ENCODE measurements at places on chromosomes 5 and 9. TPM values are rescaled to one million over a fixed set of nuclear protein-coding genes. Genes with fewer than 3 reads are reported as not detected.

GRCh38 chr5:139660923-139661814 lies 13.0 kb downstream of the CXXC5 start:
- no peak for DNase-seq

The KLF9 gene
- total RNA-seq = 18.6 TPM

DNA sequence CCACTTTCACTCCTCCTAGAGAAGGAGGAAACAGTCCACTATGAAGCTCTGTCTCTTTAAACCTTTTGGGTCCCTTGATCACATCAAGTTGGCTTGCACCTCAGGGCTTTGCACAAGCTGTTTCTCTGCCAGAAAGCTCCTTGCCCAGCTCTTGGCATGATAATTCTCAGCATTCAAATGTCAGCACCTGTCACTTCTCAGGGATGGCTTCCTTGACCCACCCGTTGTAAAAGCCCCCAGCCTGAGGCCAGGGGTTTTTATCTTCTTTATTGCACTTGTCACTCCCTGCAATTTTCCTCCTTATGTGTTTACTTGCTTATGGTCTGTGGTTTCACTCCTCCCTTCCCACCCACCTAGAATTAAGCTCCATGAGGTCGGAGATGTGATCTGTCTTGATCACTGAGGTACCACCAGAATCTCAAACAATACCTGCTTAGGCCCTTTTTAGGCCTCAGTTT lies 200.7 kb upstream of the TBC1D2 start:
- DNase-seq = no peak

DNA sequence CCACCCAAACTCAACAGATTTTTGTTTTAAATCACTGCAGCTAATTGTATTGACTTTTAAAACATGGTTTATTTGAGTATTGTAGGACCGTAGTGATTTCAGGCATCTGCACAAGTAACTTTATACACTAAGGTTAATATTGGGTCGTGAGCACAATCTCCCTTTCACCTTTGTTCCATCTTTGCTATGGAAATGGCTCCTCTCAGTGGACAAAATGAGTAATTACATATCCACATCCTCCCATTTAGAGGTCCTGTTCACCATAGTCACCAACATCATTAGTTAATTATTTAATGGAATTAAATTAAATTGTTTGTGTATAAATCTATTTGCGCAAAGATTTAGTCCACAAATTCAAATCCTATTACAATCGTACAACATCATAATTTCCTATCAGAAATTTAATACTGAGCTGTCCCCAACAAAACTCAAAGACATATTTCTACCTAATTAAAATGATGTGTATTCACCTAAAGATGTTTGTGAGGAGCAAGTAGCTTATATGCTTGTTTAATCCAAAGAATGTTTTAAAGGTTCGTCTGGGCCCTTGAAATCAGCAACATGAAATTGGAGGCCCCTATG lies 173.0 kb upstream of the DAPK1 start:
- DNase-seq = no peak

GRCh38 chr9:114339130-114339908 lies 9.7 kb downstream of the ORM2 start:
- peak; percentile 49 for DNase-seq

DNA sequence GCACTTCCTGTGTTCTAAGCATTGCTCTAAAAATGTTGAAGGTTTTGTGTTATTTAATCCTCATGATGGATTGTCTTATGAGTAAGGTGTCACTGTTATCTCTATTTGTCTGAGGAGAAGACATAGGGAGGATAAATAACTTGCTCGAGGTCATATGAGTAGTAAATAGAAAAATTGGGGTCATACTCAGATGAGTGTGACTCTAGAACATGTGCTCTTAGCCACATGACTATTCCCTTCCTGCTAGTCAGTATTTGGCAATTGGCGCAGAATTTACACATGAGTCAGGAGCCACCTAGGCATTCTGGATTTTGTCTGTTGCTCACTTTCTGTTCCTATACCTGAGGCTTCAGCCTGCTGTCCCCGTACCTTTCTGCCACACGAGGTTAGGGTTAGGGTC lies 234.6 kb upstream of the CD180 start:
- DNase-seq = no peak

DNA sequence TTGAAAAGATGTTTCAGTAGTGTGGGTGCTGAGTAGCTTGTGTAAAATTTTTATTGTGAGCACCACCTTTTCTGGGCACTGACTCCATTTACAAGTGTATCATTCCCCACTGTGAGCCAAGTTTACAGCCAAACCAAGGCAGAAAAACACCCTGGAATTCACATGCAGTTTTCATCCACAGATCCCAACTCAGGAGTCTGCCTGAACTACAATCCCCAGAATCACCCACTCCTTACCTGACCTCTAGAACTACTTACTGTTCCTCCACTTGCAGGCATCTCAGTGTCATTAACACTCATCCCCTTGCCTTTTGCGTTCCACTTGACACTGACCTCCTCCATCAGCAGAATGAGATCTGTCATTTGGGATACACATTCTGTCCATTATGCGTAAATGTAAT lies 2042.6 kb upstream of the CDH6 start:
- no peak for DNase-seq

The TOR4A gene
- total RNA-seq = 2.1 TPM

DNA sequence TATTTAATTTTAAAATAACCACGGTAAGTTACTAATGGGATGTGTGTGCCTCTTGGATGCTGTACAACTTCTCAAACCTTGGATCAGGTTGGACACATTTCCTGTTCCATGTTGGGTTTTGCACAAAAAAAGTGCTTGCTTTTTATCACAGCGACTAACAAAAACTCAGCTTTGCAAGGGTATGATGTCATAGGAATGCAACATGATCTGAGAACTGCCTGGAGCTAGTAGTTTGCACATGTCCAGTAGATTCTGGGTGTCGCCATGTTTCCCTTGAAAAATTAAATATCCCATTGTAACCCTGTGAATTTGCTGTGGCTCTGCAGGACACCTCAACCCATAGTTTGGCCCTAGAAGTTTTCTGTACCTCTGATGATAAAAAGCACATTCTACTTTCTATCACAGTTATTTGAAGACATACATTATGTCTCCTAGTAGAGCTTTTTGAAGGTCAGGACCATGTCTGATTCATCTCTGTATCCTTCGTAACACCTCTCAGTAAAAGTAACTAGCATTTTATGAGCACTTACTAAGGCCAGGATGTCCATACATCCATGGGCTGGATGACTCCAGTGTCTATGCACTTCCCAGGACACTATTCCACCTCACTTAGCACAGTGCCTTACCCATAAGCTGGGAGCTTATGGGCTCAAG lies 11.5 kb upstream of the FRMPD1 start:
- DNase-seq = no peak

DNA sequence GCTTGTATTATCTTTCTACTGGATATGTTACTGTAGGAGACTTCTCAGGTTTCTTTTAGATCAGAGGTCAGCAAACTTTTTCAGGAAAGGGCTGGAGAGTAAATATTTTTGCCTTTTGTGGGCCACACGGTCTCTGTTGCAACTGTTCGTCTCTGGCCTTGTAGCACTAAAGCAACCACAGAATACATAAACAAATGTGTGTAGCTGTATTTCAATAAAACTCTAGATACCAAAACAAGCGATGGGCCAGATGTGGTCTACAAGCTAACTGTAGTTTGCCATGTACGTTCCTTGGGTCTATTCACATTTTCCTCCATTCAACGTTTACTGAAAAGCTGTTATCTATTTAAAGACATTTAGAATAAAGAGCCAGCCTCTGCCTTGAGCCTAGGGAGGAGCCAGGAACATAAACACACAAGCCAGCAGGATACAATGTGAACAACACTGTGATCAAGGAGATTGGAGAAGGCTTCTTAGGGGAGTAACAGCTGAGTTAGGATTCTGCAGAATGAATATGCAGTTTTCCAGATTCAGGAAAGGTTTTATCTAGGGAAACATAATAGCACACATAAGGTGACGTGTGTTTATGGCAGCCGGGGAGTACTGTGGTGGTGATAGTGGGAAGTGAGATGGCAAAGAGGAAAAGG lies 33.0 kb upstream of the HOMER1 start:
- no peak for DNase-seq

GRCh38 chr9:134235366-134235765 lies 71.0 kb upstream of the RNU6ATAC start:
- no peak for DNase-seq

- DNase-seq = no peak
These were observed 252.5 kb downstream of the TLE4 start for GRCh38 chr9:79824265-79824664.

DNA sequence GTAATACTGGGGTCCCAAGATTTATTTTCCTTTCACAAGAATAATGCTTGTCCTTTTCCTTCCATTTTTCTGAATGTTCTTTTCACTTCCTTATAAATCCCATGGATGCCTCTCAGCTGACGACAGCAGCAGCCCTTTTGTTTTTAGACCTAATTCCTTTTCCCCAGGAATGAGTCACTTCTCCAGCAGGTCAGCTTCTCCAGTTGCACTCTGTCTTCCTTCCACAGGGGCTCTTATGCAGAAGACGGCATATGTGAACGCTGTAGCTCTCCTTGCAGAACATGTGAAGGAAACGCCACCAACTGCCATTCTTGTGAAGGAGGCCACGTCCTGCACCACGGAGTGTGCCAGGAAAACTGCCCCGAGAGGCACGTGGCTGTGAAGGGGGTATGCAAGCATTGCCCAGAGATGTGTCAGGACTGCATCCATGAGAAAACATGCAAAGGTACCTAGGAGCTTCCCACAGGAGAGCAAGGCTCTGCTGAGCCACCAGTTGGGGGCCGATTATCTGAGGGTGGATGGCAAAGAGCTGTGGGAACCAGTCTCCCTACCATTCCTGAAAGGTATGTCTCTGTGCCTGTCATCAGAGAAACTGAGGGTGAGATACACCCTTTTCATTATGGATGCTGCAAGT lies 72.9 kb downstream of the RFK start:
- DNase-seq = no peak

DNA sequence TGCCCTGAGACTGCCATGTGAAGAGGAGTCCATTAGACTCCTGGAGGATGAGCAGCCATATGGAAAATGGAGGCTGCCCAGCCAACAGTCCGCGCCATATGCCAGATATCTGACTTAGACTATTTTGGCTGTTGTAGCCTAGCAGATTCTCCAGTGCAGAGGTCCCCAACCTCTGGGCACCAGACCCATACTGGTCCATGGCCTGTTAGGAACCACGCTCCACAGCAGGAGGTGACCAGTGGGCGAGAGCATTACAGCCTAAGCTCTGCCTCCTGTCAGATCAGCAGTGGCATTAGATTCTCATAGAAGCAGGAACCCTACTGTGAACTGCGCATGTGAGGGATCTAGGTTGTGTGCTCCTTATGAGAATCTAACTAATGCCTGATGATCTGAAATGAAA lies 851.9 kb downstream of the NR2F1-AS1 start:
- DNase-seq = no peak

DNA sequence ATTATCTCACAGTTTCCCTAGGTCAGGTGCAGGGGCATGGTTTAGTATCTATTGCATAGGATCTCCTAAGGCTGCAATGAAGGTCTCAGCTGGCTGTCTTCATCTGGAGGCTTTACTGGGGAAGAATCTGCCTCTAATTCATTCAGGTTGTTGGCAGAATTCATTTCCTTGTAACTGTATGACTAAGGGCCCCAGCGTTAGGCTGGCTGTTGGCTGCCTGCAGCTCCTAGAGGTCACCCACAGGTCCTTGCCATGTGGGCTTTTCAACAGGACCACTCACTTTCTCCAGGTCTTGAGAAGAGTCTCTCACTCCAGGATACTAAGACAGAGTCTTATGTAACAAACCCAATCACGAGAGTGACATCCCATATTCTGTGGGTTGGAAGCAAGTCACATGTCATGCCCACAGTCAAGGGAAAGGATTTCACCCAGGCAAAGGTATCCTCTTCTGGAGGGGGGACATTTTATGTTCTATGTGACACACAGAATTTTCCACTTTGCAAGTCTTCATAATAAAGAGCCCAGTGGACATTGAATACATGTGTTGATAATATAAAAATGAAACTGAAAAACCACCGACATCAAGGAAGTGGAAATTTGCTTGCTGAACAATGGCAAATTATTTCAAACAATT lies 38.2 kb downstream of the HMHB1 start:
- no peak for DNase-seq

GRCh38 chr5:122420537-122421236 lies 108.7 kb downstream of the SNCAIP start:
- DNase-seq = no peak

- DNase-seq = no peak
These were observed 235.5 kb upstream of the ACTBL2 start for GRCh38 chr5:57718155-57718554.

DNA sequence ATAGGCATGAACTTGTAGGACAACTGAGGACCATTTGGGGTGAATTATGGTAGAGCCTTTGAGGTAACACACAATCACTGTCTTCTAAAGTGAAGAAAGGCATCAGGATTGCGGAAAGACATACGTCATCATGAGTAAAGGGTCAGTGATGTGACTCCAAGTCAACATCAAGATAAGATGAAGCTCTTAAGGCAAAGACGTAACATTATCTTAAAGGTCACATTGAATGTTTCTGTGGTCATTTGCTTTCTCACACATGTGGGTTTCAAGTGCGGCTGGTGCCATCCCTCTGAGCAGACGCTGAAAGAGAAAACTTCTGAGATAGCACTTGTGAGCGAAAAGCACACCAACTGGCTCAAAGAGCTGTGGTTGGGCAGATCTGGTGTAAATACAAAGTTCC lies 63.3 kb upstream of the GRAMD2B start:
- no peak for DNase-seq

DNA sequence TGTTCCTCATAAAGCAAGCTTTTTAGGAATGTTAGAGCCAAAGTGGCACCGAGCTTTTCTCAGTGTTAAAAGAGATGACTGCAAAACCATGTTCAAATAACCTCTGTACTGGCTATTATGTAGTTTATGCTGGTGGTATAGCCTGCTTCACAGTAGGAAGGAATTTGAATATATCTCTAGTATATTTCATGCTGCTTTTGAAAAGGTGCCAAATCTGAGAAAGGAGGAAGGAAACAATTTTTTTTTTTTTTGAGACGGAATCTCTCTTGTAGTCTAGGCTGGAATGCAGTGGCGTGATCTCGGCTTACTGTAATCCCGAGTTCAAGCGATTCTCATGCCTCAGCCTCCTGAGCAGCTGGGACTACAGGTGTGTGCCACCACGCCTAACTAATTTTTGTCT lies 13.5 kb downstream of the CREBRF start:
- no peak for DNase-seq

The LEAP2 gene
- total RNA-seq = 8.8 TPM

The CER1 gene
- total RNA-seq = not detected

DNA sequence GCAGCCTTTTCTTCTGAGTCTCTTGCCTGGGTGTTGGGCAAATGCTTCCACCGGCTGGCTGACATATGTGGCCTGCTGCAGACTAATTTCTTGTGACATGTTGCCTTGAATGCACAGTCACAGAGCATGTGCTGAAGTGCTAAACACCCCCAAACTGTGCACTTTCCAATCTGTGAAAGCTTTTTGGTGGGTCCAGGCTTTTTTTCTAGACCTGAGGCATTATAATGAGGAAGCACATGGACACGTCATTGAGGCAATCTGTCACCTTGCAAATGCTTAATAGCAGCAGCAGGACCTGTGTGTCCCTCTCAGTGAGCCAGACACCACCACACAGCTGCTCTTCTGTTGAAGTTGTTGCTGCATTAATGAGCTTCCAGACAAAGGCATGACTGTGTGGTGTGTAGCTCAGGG lies 274.7 kb downstream of the ELAVL2 start:
- no peak for DNase-seq

The PKD2L2 gene
- total RNA-seq = not detected

The ELAVL2 gene
- total RNA-seq = not detected

Measured in CD4-positive, alpha-beta memory T cell (primary cell).